ENCODE measurements at places on chromosomes 16 and 17. TPM values are rescaled to one million over a fixed set of nuclear protein-coding genes. Genes with fewer than 3 reads are reported as not detected.

PHKG2 gene
- 11.8 TPM for total RNA-seq

CCDC78 gene
- total RNA-seq = 1.8 TPM

GRCh38 chr17:36945959-36946725, 2.6 kb upstream of the AATF start:
- DNase-seq = no peak

- DNase-seq = no peak
These were observed 40.1 kb upstream of the AMZ2 start for GRCh38 chr17:68207651-68208253.

DNA sequence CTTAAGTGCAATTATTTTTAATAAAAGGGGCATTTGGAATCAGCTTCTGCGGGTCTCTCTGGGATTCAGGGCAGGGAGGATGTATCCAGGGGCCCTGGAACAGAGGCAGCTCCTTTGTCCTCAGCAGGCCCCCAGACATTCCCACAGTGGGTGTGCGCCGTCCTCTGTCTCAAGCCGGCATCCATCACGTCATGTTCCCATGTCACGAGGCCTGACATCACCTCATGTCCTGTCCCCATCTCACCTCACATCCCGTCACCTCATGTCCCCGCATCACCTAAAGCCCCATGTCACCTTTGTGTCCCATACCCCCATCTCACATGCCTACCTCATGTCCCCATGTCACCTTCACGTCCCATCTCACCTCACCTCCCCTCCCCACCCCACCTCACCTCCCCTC, 18.5 kb downstream of the GAA start:
- no peak for DNase-seq

DNA sequence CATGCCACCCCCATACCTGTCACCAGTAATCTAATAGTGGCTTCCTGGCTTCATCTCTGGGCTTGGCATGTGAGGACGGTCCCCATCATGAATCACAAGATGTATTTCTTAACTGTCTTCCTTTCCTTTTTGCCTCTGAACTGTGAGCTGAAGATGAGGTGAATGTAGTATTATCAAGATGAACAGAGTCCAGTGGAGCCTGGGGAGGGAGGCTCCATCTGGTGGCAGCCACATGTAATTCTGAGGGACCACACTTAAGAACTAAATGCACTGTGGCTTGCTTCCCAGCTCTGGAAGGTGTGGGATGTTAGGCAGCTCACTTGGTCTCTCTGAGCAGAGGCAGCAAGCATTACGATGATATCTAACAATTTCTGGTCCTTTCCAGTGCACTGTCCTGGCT, 354.9 kb upstream of the ASIC2 start:
- DNase-seq = peak; percentile 7

GRCh38 chr16:60074378-60074777, 1340.3 kb upstream of the GOT2 start:
- DNase-seq = no peak

GPRC5C gene
- 14.6 TPM for total RNA-seq

DNA sequence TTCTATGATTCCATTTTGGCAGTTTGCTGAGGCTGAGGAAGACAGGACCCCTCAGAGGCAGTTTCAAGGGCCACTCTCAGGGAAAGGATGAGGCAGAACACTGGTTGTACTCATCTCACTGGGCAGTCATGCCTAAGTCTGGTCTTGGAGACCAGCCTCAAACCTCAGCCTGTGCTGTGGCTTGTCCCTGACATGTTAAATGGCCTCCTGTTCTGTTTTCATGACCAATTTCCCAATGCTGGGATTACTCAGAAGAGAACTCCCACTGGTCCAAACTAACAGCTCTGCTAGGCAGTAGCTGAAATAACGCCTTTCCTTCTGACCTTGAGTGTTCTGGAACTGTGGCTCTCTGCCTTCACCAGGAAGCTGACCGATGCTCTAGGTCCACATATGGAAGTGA, 8.4 kb upstream of the SPDYE4 start:
- no peak for DNase-seq

KRT26 gene
- total RNA-seq = not detected

Data from fibroblast of lung (primary cell).